ENCODE measurements at places on chromosomes 12 and 14. TPM values are rescaled to one million over a fixed set of nuclear protein-coding genes. Genes with fewer than 3 reads are reported as not detected.

Gene TAS2R14
- total RNA-seq, result 0.83 TPM

Gene DEPDC4
- 1.3 TPM for total RNA-seq

Gene NRXN3
- total RNA-seq, result 1.2 TPM

Gene POU6F1
- 1.7 TPM for total RNA-seq

Gene GRIN2B
- 4.9 TPM for total RNA-seq

Gene ERP27
- total RNA-seq, result not detected

Gene GSC
- total RNA-seq, result 0.44 TPM

Gene FLVCR2
- total RNA-seq, result 2.3 TPM

Gene RCOR1
- total RNA-seq, result 28.1 TPM

Gene BCL2L2
- 19.7 TPM for total RNA-seq

Gene TC2N
- total RNA-seq, result 0.54 TPM

Gene CCDC175
- not detected for total RNA-seq

Gene POTEM
- total RNA-seq, result not detected

Gene CEBPE
- not detected for total RNA-seq

Gene CCDC196
- not detected for total RNA-seq

Gene TMEM63C
- total RNA-seq, result 1.6 TPM

Gene RAB15
- total RNA-seq, result 17.7 TPM

Gene CLEC9A
- not detected for total RNA-seq

Gene VWF
- 0.34 TPM for total RNA-seq

Gene REM2
- total RNA-seq, result 0.31 TPM

Gene HOXC13
- 12.4 TPM for total RNA-seq

Gene CD69
- total RNA-seq, result not detected

Gene RPS6KA5
- 2.2 TPM for total RNA-seq

Gene NUMB
- 42.7 TPM for total RNA-seq

Gene RNASE3
- total RNA-seq, result not detected

Gene OR4E2
- not detected for total RNA-seq

Gene FAM161B
- 2.2 TPM for total RNA-seq

Gene SAMD15
- 2.6 TPM for total RNA-seq

Gene EMP1
- total RNA-seq, result 82.5 TPM

Gene SUOX
- total RNA-seq, result 11.5 TPM

Gene FAM90A1
- total RNA-seq, result 0.07 TPM

Gene TAS2R50
- not detected for total RNA-seq

Gene SMCO2
- 0.13 TPM for total RNA-seq

Gene GPD1
- total RNA-seq, result 0.19 TPM

Gene MMP19
- not detected for total RNA-seq

Gene AEBP2
- 23.8 TPM for total RNA-seq

Gene NELL2
- not detected for total RNA-seq
